ENCODE measurements at places on chromosomes 11 and 22. TPM values are rescaled to one million over a fixed set of nuclear protein-coding genes. Genes with fewer than 3 reads are reported as not detected.

Gene PPP1R14B
- 123 TPM for total RNA-seq

Gene PLCB3
- total RNA-seq, result 26.0 TPM

- no peak for ATAC-seq
Observed at GRCh38 chr11:3131330-3131941, 33.7 kb downstream of the OSBPL5 start.

GRCh38 chr11:26028393-26028911, 303.5 kb upstream of the ANO3 start:
- no peak for ATAC-seq

Gene OR10S1
- not detected for total RNA-seq

DNA sequence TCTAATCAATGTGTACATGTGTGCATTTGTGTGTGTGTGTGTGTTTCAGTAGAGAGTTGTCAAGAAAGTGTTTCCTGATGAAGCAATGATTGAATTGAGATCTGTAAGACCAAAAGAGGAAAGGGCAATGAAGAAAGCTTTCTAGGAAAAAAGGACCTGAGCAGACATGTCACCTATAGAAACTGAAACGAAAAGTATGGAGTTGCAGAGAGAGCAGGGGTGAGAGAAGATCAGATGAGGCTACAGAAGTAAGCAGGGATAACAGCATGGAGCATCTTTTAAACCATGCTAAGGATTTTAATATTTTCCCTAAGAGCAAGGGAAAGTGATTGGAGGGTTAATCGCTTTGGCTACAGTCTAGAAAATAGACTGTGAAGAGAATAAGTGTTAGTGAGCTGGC, 1459.4 kb upstream of the TENM4 start:
- ATAC-seq, result no peak

DNA sequence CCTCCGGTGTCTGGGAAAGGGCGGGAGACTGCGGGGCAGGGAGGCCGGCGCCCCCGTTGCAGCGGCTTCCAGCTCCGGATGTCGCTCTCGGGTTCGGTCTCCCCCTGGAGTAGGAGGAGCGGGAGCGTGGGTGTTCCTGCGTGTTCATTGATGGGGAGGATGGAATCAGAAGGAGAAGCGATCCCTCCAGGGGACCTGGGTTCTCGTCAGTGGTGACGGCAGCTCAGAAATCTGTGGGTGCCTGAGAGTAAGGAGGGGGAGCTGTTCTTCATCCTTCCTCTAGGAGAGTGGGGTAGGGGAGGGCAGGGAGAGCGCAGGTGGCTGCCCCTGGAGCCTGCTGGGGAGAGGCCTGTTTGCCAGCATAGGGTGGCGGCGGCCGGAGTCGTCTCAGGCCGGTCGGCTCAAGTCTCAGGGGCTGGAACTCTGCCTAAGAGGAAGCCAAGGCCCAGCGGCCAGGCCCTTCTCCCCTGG, 1.1 kb downstream of the UBASH3B start:
- ATAC-seq, result no peak

- ATAC-seq, result no peak
Observed at GRCh38 chr22:43315687-43316217, 27.4 kb downstream of the SCUBE1 start.

Gene GALNT18
- 49.2 TPM for total RNA-seq

GRCh38 chr22:45318558-45319323, 9.0 kb downstream of the FAM118A start:
- peak; percentile 13 for ATAC-seq

Gene PTPN5
- 1.3 TPM for total RNA-seq

GRCh38 chr11:113141010-113141409, 173.4 kb upstream of the TTC12 start:
- ATAC-seq, result no peak

GRCh38 chr11:46918083-46918787, at the start of gene LRP4:
TSS of gene LRP4 (minus strand) at chr11:46918550. CDS start at chr11:46918379, 171 bp downstream.
- ATAC-seq, result peak; percentile 60

DNA sequence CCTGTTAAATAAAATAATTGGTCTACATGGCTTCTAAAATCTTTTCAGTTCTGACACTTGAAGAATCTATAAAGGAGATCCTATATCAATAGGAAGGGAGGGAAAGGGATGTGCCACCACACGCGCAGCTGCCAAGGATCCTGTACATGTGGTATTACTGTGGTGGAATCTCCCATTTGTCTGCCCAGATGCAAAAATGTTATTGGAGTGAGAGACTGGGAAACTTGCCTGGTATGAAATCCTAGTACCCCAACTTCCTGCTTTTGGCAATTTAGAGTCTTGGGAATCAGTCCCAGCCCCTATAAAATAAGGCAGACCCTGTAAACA, 81.9 kb upstream of the PICALM start:
- no peak for ATAC-seq

DNA sequence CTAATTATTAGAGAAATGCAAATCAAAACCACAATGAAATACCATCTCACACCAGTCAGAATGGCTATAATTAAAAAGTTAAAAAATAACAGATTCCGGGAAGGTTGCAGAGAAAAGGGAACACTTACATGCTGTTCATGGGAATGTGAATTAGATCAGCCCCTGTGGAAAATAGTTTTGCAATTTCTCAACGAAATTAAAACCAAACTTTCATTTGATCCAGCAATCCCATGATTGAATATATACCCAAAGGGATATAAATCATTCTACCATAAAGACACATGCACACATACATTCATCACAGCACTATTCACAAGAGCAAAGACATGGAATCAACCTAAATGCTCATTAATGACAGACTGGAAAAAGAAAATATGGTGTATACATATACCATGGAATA, 32.5 kb downstream of the NOX4 start:
- no peak for ATAC-seq

- no peak for ATAC-seq
Observed at GRCh38 chr11:71333473-71333872, 81.1 kb upstream of the SHANK2 start.
